ENCODE measurements at places on chromosomes 7 and 10.

DNA sequence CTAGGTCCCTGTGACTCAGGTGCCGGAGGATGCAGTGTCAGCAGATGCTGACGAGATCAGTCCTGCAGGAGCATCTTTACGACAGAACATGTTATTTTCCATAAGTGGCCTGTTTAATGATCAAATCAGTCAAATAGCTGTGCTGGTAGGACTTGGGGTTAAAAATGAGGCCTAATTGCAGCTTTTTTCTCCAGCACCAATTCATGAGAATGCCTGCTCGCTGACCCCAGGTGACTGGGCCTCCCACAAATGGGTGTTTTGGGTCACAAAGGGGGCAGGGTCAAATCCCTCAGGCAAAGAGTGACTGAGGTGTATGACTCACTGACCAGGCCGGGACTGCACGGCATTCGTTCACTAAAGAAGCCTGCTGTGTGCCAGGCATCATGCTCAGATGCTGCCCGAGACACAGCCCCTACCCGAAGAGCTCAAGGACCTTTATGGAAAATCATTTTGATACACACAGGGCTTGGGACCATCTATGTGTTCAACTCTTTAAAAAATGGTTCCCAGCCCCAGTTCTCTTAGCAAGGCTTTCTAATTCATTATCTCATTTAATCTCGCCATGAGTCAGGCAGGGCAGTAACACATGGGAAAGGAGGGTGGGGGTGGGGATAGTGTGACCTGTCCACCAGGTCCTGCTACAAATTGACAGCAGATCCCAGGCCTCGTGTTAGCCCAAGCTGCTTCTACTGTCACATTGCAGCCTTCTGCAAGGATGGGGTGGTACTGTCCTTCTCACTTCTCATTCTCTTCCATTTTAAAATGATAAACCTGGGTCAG lies 21.1 kb downstream of the ZNF775 start:
- DNase-seq = no peak

GRCh38 chr7:138625084-138625848 lies 75.9 kb downstream of the SVOPL start:
- DNase-seq = no peak

DNA sequence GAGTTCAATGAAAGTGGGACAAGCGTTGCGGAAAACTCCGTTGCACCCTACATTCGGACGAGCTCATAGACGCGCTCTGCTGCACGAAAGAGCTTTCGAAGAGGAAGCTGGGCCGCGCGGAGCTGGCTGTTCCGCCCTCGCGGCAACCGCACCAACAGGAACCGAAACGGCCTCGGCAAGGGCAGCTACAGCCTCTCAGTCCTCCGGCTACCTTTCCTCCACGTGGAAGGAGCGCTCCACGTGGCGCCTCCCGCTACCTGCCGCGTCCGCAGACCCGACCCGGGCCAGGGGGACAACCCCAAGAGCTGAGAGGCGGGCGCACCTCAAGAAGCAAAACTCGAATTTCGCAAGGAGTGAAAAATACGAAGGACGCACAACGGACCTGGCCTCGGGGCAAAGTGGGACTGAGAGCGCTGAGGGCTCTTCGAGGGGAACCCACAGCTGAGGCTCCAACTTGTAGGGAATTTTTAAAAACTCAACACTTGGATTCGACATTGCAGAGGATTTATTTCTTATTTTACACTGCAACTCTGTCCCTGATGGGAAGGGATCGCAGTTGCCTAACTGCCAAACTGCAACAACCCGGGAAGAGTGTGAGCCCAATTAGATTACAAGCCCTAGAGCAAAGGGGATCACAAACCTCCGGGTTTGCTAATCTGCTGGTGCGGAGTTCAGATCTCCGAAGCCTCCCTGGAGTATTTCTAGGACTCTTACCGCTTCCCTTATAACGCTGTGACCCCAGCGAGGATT lies 1.4 kb downstream of the HPSE2 start:
- DNase-seq = peak; percentile 52

DNA sequence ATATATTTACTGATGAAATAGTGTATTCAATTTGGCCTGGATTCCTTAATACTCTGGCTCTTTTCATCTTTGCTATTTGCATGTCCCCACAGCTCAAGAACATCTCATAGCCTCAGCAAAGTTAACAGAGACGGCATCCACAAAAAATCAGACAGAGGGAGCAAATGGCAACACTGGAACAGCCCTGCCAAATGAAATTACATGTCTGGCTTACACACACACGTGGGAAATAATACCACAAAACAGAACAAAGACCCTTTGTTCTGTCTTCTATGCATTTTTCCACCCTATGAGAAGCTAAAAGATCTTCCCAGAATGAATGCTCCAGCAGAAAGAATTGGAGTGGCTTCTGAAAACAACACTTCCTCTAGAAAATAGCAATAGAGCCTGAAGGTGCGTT lies 139.5 kb downstream of the ALOX5 start:
- no peak for DNase-seq

DNA sequence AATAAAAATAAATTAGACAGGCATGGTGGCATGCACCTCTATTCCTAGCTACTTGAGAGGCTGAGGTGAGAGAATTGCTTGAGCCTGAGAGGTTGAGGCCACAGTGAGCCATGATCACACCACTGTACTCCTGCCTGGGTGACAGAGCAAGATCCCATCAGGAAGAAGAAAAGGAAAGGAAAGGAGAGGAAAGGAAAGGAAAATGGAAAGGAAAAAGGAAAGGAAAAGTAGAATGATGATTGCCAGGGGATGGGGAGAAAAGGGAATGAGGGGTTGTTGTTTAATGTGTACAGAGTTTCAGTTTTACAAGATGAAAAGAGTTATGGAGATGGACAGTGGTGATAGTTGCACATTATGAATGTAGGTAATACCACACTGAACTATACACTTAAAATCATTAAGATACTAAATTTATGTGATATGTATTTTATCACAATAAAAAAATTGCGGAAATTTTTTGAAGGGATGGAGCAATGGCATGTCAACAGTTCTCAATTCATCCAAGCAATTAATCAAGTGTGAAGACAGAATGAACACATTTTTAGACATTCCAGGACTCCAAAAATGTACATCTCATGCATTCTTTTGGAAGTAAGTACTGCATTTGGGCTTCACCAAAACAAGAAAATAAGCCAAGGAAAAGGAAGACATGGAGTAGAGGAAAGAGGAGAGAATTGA lies 44.3 kb downstream of the IL6 start:
- no peak for DNase-seq

DNA sequence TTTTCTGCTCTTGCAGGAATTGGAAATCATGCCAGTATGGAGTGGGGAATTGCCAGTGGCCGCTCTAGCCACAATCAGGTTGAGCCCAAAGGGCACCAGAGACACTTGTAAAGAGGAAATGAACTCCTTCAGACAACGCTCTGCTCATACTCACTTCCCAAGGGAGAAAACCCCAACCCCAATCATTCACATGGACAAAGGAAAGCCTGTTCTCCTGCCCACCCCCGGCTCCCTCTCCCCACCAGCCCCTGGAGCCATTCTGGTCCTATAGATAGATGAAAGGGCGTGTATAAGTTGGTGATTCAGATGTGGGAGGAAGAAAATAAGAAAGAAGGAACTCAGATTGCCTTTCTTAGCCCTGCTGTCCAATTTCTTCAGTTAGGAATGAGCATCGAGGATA lies 57.4 kb downstream of the GFRA1 start:
- no peak for DNase-seq

GRCh38 chr7:44911911-44912310 lies 26.6 kb upstream of the PURB start:
- no peak for DNase-seq

GRCh38 chr7:71633551-71634008 lies 501.6 kb downstream of the GALNT17 start:
- DNase-seq = no peak

DNA sequence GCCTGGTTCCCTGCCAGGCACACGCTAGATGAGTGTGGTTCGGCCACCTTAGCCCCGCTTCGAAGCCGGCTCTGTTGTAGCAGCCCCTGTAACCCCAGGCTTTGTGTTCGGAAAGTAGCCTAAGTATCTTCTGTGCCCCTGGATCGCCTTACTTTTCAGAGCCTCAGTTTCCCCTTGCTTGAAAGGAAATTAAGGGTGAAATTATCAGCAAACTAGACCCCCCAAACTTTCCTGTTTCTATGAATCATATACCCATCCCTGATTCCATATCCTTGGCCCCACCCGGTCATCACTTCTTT lies 312 bp downstream of the PDCD11 start:
- DNase-seq = no peak

- no peak for DNase-seq
Measured at GRCh38 chr10:125146791-125147579, 13.4 kb downstream of the CTBP2 start.

- no peak for DNase-seq
Measured at GRCh38 chr7:97298561-97298960, 181.1 kb downstream of the SDHAF3 start.

- no peak for DNase-seq
Measured at GRCh38 chr10:45470098-45471012, 96.3 kb downstream of the ALOX5 start.

- DNase-seq = no peak
Measured at GRCh38 chr10:130141460-130141859, 5.3 kb downstream of the GLRX3 start.

DNA sequence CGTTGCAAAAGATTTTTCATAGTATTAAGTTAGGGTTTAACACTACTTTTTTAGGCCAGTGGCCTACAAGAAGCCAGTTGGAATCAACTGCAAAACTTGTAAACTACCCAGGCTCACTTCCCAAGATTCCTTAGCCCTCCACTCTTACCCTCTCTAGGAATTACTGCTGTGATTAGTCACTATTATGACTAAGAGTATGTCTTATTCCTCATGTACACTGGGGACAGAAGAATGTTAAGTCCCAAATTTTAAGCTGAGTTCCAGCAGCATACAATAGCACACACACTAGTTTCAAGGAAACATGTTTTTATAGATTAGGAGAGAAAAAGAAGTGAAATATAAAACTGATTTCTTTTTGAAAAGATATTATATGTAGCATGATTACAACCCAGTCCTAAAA lies 42.8 kb downstream of the FBXL13 start:
- no peak for DNase-seq

DNA sequence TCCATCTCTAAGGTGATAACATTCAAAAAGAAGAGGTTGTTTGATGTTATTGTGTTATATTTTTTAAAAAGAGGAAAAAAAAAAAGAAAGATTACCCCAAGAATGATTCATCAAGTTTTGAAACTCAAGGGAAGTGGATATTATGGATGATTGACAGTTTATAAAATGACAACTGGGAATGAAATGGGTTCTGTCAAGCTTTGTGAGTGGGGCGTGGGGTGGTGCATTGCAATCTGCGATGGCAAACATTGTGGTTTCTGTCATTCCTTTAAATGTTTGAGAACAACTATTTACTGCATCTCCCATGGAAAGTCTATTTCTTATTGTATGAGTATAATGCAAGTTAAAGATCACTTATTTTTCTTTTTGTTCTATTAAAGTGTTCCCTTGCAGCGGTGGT lies 297.0 kb downstream of the CCDC3 start:
- no peak for DNase-seq

DNA sequence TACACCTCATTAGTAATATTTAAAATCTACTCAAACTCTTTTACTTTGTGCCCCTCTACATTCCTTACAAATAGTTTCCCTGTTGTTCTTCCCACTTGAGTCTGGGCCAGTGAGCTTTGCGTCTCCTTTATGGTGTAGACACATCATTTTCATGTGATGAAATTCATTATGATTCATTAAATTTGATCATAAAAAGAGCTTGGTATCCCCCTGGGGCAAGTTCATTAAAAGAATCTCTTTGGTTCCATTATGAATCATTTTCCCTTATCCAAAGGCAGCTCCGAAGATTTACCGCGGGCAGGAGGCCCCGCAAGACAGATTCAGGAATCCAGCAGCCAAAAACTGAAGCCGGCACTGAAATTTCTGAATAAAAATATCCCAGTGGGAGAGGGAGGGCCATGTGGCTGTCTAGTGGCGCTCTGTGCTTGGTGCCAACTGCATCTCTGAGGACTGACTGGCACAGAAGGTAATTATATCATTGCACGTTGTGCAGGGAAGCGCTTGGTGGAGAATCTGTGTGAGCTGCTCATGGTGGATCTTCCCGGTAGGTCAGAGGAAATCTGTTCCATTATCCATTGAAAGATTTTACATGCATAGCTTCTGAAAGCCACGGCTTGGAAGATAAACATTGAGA lies 151.4 kb upstream of the PITRM1 start:
- DNase-seq = no peak

GRCh38 chr7:121436136-121436535 lies 40.0 kb upstream of the FAM3C start:
- DNase-seq = no peak

- no peak for DNase-seq
Measured at GRCh38 chr7:47394751-47395252, 187.1 kb downstream of the TNS3 start.

- no peak for DNase-seq
Measured at GRCh38 chr10:7435674-7436073, 24.8 kb upstream of the SFMBT2 start.

DNA sequence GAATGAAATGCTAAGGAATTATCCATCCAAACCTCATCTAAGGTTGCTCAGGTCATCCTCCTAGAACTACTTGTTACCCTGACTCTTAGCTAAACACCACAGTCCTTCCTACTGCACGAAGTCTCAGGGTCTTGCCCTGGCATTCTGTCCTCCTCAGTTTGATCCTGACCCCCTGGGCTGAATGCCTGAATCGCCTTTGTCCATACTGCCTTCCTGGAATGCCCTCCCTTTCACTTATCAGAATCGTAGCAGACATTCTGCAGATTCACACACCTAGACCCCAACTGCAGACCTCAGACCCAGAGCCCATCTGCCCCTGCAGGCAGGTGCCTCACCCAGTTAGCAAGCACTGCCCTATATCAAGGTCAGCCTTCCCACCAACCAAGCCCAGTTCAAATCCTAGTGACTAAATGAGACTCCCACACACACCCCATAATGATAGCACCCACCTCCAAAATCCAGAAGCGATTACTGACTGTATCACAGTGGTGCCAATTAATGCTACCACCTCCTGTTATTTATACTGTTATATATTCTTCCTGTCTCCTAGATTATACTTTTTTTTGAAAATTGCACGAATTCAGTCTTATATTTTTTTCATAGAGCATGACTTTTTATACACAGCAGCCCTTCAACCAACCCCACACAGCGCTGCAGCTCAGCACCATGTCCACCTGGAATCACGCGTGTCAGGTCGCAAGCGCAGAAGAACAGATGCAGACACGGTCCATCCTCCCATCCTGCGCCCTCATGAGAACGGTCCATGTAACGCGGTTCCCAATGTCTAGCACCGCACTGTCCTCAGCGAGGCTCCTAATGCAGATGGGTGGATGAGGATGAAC lies 3.7 kb downstream of the PARD3 start:
- no peak for DNase-seq

- no peak for DNase-seq
Measured at GRCh38 chr7:74280985-74281384, 8.2 kb upstream of the CLIP2 start.
